ENCODE measurements at places on chromosomes 13 and 19.
A peak's percentile ranks its signal among the peaks of the same experiment; 100 is the strongest.

DNA sequence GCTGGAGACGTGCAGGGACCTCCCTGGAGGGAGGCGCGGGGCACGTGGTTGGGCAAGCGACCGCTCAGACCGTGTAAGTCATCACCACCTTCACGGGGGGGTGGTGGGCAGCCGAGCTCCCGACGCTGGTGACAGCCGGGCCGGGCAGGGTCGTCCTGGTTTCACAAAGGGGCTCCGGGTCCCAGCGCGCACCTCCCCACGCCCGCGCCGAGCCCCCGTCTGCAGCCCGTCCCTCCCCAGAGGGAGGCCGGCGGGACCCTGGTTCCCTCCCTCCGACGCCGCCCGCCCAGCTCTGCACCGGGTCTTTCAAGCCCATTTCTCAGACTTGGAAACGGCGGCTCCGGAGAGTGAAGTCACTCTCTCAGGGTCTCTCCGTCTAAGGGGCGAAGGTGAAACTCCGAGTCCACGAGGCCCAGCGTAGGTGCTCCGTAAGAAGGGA lies 729 bp upstream of the ARID3A start:
- no peak for DNase-seq

DNA sequence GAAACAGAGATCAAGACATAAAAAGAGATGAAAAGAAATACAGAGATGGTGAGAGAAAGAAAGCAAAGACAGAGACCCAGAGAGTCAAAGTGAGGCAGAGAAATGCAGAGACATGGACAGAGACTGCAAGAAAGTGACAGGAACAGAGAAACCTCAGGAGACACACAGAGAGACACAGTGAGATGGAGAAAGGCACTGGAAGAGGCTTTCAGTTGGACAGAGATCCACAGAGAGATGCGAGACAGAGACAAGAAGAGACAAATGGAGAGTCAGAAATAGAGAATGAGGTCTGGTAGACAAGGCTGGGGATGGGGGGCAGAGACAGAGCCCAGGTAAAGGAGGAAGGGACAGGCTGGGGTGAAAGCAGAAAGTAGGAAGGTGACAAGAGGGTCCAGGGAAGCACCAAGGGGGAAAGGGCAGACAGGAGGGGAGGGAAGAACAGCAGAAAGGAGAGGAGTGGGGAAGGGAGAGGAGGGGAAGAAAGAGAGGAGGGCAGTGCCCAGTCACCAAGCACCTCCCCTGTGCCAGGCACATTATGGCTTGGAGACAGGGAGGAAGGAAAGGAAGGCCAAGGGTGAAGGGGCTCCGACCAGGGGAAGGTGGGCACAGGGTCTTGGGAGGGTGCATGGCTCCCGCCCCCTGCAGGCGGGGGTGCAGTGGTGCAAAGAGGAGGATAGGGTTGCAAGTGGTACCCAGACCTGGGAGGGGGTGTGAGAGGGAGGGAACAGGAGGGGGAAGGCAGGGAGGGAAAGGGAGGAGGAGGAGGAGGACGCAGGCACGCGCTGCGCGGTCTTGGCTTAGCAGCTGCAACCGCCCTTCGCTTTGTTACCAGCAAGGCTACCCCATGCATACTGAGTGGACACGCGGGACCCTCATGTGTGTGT lies 38.4 kb downstream of the DEDD2 start:
- DNase-seq = no peak

DNA sequence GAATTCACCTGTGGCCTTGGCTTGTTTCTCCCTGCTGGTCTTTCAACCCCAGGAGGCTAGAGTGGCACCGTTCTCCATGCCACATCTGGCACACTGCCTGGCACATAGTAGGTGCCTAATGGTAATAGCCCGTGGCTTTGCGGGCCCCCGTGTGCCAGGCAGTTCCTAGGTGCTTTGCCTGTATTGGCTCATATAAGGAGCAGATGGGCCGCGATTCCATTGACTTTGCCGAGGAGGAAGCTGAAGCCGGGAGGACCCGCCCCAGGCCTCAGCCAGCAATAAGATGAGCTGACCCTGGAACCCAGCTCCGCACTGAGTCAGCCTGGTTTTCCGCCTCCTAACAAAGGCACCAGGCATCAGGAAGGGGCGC lies 807 bp downstream of the PGLYRP1 start:
- DNase-seq = no peak

GRCh38 chr13:111116856-111117255 lies 1.7 kb downstream of the ARHGEF7 start:
- DNase-seq = no peak

- DNase-seq = peak; percentile 35
Observed at GRCh38 chr19:49151267-49152118, 3.7 kb downstream of the HRC start.

- DNase-seq = no peak
Observed at GRCh38 chr19:39631178-39631577, 24.5 kb upstream of the LGALS16 start.

GRCh38 chr13:38180126-38180525 lies 169.5 kb upstream of the UFM1 start:
- DNase-seq = no peak

- no peak for DNase-seq
Observed at GRCh38 chr13:67186995-67187569, 43.1 kb downstream of the PCDH9 start.

DNA sequence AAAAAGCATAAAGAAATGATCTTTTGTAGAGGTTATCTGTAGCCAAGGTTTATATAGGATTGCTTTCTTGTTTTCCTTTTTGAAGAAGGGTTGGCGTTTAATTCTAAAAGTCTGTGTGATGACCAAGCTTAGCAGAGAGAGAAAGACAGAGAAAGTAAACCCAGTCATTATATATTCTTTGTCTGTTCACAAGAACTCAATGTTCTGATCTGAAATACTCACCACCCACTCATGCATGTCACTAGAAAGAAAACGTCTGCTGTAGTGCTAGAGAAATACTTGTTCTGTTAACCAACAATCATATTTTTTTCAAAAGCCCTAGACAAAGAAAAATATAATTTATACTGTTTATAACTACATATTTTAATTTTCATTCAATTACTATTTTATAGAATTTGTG lies 173.7 kb upstream of the SLITRK5 start:
- DNase-seq = no peak

- DNase-seq = no peak
Observed at GRCh38 chr13:49986471-49986870, 10.4 kb upstream of the TRIM13 start.

- DNase-seq = peak; percentile 82
Observed at GRCh38 chr19:12796146-12797071, 5.1 kb downstream of the JUNB start.

DNA sequence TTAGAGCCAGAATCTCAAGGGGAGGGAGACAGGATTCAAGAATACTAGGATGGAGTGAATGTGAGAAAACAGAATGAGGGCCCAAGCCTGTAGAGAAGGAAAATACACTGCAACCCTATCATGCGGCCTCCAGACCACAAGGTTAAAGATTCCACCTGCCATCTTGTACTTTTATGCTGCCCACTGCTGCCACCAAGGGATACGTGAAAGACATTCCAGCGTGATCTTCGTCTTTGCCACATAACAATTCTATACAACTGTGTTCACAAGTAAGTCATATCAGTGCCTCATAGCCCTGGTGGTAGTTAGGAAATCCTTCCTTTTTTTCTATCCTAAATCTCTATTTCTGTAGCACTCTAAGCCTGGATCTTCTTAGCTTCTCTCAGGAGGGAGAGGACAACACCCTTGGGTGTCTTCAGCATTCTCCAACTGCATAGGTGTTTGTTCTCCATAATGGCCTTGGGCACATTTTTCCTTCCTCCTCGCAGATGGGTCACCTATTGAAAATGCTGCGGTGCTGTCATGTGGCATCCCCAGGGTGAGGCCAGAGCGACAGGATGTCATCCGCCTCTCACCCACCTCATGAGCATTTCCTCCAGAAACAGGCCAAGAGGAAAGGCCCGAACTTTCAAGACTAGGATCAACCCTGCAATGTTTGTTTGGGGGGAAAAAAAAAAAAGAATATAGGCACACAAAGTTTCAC lies 13.6 kb downstream of the TPT1 start:
- DNase-seq = no peak

DNA sequence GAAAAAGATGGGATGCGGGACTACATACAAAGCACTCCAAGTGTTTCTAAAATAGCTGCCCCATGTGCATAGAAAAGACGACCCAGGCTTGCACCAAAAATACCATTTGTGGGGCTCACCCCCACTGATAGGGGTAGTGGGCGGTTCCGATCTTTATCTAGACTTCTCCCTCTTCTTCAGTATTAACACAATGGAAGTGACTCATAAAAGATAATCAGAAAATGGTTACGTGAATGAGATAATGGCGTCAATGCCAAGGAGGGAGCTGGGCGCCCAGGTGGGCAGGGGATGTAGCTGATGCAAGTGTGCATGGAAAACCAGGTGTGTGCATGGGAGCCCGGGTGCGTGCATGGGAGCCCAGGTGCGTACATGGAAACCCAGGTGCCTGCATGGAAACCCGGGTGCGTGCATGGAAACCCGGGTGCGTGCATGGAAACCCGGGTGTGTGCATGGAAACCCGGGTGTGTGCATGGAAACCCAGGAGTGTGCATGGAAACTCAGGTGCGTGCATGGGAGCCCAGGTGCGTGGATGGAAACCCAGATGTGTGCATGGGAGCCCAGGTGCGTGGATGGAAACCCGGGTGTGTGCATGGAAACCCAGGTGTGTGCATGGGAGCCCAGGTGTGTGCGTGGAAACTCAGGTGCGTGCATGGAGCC lies 32.7 kb downstream of the LAMP1 start:
- no peak for DNase-seq

GRCh38 chr13:31129419-31129818 lies 32.3 kb downstream of the HSPH1 start:
- no peak for DNase-seq

DNA sequence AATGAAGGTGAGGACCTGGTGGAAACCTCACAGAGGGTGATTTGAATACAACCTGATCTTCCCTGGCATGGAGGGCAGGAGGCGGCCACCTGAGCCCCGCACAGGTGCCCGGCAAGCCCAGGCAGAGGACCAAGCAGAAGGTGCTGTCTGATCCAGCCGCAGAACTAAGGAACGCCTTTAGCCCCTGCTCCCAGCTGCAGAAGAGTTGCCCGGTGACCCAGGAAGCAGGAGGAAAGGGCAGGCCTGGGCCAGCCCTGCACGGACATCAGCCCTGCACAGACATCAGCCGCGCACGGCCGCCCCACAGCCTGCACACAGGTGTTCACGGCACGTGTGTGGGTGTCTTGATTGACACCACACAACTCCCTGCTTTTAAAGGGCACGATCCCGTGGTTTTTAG lies 43.1 kb downstream of the RASA3 start:
- DNase-seq = no peak

DNA sequence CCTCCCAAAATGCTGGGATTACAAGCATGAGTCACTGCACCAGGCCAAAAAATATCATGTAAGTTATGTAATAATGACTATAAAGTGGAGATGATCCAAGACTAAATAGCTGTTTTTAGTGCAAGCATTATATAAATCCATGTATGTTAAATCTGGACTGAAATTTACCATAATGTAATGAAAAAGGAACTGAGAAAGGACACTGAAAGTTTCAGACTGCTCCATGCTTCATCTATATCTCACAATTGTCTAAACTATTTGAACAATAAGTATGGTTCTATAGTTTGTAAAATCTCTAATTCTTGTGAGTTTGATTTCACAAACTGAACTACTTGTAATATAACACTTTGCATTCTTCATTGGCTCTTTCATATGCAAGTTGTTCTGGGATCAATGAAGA lies 2299.5 kb downstream of the PCDH9 start:
- DNase-seq = no peak

DNA sequence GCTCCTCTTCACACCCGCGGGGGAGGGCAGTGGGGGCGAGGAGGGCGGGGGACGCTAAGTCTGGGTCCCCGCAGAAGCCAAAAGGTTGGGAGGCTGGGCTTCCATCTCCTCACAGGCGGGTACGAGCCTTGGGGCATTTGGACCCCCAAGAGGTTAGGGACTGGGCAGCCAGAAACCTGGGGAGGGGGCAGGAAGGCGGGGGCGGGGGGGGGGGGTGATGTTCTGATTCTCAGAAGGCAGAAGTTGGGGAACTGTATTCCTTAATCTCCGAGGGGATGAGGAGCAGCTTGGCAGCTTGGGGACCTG lies 5.1 kb downstream of the BCL3 start:
- DNase-seq = no peak

DNA sequence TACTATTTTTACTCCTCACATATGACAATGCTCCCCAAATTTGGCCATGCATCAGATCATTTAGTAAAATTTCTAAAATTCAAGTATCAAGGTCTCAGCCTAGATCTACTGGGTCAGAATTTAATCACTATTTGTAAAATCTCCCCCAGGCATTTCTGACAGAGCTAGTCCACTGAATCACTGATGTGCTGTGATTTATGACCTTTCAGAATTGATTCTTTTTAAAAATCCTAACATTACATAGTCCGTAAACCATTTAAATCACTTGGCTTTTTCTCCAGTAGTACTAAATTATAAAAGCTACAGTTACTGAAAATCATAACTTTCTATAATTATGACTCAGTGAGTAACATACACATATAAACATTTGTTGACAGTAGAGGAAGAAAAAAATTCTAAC lies 92.8 kb upstream of the RAP2A start:
- DNase-seq = no peak

- no peak for DNase-seq
Observed at GRCh38 chr13:26618726-26619125, 61.2 kb downstream of the WASF3 start.

GRCh38 chr19:16030964-16031871 lies 45.1 kb upstream of the TPM4 start:
- no peak for DNase-seq

DNA sequence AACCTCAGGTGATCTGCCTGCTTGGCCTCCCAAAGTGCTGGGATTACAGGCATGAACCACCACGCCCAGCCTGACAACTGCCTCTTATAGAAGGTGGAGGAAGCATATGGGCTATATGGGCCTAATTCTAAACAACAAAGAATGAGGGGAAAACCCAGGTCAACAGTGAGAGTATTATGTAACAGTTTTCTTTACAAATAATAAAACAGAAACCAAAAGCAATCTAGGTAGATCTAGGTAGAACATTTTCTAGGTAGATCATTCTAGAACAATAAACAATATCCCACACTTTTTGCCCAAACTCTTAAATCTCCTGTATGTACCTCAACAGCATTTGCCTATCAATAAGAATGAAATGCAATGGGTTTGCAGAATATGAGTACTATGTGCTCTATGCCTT lies 267.4 kb downstream of the ABCC4 start:
- no peak for DNase-seq

GRCh38 chr13:106536244-106537034 lies 977 bp upstream of the EFNB2 start:
- DNase-seq = peak; percentile 87

- no peak for DNase-seq
Observed at GRCh38 chr13:43495732-43496131, 291.0 kb downstream of the ENOX1 start.

- DNase-seq = no peak
Observed at GRCh38 chr13:86831084-86831483, 840.1 kb upstream of the SLITRK5 start.

- DNase-seq = no peak
Observed at GRCh38 chr13:101049166-101049850, 367.0 kb downstream of the NALCN start.

- no peak for DNase-seq
Observed at GRCh38 chr13:107835339-107836018, 379.9 kb downstream of the LIG4 start.

Measured in CD4-positive, alpha-beta T cell treated with Interleukin-12 subunit alpha and Interleukin-12 subunit beta, for 1 hour (primary cell).